ENCODE measurements at places on chromosomes 6 and 20.

- no peak for DNase-seq
Measured at GRCh38 chr20:9590189-9590588, 75.8 kb downstream of the LAMP5 start.

DNA sequence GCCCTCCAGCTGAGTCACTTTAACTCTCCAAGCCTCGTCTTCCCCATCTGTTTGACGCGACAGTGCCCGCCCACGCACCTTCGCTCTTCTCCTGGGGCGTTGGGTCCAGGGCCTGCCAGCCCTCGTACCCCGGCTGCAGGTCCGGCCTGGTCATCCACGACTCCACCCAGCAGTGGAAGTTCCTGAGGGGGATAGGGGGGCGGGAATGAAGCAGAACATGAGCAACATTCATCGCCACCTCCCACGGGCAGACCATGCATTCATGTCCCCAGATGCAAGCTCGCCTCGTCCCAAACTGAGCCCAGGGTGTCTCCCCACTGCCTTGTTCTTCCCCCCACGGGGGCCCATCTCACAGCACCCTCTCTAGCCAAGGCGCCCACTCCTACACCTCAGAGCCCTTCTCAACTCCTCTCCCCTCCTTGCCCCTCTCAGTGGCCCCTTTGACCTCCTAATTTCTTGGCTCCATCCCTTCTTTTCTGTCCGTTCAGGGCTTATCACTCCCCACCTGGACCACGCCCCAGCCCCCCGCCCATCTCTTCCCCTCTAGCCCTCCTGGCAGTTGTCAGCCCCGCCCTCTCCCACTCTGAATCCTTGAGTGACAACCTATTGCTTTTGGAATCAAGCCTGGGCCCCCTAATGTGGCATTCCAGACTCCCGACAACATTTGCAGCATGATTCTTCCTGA lies 23.7 kb downstream of the TGM2 start:
- DNase-seq: no peak

GRCh38 chr6:5599127-5599526 lies 337.8 kb downstream of the FARS2 start:
- no peak for DNase-seq

GRCh38 chr6:44129841-44130322 lies 2.5 kb downstream of the TMEM63B start:
- no peak for DNase-seq

DNA sequence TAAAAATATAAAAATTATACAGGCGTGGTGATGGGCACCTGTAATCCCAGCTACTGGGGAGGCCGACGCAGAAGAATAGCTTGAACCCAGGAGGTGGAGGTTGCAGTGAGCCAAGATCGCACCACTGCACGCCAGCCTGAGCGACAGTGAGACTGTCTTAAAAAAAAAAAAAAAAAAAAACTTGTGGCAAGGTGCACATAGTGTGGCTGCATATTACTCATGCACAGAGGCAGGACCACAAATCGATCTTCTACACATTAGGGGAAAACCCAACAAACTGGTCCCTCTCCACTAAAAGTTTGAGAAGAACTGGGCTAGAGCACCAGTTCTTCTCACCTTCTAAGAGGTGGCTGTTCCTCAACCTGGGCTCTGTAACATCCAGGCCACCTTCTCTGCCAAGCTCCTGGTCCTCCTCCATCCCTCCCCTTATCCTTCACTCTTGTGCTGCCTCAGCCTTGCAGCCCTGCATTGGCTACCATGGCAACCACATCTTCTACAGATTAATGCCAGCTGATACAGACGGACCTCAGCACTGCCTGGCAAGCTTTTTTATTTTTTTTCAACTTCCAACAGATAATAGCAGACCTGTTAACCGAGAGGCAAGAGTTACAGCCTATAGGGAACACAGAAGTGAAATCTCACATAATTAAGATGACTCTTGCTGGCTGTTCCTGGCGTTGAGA lies 88.0 kb downstream of the ATP9A start:
- DNase-seq: no peak

- DNase-seq: no peak
Measured at GRCh38 chr6:114272582-114272981, 70.2 kb downstream of the HS3ST5 start.

DNA sequence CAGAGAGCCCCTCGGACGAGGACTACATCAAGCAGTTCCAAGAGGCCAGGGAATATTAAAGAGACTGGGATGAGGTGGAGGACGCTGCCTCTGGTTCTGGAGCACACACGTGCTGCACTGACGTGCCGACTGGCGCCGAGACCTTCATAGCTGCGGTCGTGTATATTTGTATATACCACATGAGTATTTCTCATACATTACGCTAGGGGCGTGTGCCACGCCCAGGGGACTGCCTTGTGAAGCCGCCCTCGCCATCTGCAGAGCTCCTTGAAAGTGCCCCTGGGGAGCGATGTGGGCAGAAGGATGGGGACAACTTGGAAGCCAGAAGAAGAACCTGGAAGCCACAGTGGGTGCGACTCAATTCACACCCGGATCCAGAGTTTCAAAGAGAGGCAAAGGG lies 78.3 kb downstream of the ISM1 start:
- no peak for DNase-seq

GRCh38 chr6:167742719-167743303 lies 83.9 kb upstream of the AFDN start:
- DNase-seq: no peak

DNA sequence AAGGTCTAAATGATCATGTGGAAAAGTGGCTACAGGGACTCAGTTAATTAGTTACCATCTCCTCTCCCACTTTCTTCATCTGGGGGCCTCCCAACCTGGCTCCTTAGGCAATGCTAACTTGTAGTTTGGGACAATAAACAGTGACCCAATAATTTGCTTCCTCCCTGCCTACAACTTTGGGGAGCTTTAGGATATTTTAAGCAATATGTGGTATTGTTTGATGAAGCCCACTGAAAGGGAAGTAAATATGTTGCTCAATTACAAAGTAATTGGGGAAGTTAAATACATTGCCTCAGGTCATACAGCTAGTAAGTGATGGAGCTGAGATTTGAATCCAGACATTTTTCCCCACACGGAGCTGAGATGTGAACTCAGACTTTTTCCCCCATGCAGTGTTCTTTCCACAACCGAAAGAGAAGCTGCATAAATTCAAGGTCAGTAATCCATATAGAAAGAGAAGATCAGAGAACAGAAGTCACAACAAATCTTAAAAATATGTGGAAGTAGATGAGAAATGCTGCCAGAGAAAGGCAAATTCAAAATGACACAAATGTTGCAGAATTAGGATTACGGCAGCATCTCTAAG lies 26.6 kb downstream of the ZHX3 start:
- DNase-seq: no peak

- no peak for DNase-seq
Measured at GRCh38 chr6:84645000-84645399, 119.4 kb downstream of the TBX18 start.

- DNase-seq: no peak
Measured at GRCh38 chr20:19588732-19589131, 169.3 kb upstream of the RIN2 start.

GRCh38 chr20:62804627-62805154 lies at the start of gene OGFR:
TSS of gene OGFR (plus strand) at chr20:62804835. CDS start at chr20:62804860, 25 bp downstream.
- DNase-seq: peak; percentile 91

- no peak for DNase-seq
Measured at GRCh38 chr20:10236540-10237533, 18.2 kb downstream of the SNAP25 start.

- DNase-seq: no peak
Measured at GRCh38 chr20:4344670-4345069, 329.3 kb upstream of the RNF24 start.

DNA sequence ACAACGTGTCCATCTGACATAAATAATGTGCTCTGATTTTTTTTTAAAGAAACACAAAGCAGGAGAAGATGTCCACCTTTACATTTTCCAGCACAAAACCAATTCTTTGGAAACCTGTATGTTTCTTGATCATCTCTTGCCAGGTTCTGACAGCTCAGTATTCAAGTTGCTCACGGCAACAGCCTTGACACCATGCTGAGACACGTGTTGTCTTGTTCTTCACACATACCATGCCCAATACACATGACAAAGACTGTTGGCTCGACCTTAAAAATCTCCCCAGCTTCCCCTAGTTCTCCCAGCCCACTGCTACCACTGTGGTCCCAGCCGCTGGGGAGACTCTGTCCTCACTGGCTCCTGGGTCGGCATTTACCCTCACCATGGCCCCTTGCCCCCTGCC lies 518.9 kb downstream of the PREX1 start:
- DNase-seq: no peak

DNA sequence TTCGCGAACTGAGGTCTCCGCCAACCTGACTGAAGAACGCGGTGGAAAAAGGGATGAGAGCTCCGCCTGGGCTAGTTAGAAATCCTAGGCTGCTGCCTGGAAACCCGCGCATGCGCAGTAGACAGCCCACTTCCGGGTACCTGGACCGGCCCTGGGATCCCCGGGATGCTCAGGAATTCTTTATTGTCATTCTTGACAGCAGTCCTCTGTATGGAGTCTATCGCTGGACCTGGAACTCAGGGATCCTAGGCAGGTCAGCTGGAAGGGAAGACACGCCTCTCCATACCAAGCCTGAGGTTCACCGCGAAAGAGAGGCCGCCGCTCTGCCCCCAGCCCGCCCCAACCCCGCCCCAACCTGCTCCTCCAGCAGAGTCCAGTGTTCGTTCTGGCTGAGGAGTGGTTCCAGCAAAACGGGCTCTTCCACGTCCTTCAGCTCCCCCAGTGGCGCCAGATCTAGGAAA lies 1379.2 kb upstream of the DEFB115 start:
- DNase-seq: peak; percentile 17

DNA sequence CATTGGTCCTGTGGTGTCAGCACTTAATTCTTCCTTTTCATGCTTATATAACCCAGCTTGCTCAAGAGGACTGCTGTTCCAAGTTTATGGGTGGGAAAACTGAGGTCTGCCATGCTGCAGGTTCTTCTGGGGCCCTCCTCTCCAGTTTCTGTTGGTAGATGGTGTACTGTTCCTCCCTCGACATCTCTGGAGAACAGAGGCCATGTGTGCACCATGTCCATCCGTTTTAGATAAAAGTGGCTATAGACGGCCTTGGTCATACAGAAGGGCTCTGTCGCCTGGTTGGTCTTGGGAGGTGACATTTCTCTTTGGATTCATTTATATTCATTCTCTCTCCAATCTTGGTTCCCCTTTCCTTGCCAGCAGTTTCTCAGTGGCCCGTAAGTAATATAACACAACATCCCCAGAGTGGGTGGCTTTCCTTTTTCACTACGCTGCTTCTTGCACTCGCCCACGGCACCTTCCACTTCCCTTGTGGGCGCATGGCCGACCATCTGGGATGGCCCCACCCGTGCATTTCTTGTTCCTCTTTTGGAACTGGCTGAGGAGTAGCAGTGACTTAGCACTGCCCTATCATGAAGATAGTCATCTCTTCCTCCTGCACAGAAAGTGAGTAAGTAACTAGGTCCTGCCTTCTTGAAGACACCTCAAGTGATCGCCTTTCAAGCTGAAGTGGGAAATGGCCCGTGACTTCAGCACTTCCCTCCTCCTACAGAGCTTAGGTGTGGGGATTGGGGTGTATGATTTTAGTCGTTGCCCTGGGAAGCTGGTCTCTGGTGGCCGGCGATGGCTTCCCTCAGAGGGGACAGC lies 94.2 kb downstream of the RREB1 start:
- DNase-seq: peak; percentile 87

GRCh38 chr6:27295301-27296079 lies 16.6 kb downstream of the POM121L2 start:
- DNase-seq: no peak

DNA sequence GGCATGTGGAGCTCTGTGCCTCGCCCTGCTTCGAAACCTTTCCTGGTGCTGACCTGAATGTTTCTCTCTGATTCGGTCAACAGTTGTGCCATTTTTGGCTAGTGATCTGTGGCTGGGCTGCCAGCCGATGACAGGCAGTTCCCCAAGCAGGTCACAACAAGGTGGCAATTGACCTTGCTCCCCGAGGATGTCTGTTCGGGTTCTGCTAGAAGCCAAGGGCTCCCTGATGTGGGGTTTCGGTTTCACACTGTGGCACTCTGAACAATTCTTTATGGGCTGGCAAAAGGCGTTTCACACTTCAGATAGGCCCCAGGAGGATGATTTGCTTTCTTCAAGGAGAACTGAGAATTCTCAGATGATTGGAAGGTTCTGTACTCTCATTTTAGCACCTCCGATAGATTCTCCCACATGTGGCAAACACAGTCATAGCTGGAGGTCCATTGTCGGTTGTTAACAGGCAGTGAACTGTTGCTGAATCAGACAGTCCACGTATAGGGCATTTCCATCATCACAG lies 135.6 kb downstream of the SLC24A3 start:
- peak; percentile 29 for DNase-seq

GRCh38 chr6:91941838-91942237 lies 1355.0 kb upstream of the MAP3K7 start:
- no peak for DNase-seq

DNA sequence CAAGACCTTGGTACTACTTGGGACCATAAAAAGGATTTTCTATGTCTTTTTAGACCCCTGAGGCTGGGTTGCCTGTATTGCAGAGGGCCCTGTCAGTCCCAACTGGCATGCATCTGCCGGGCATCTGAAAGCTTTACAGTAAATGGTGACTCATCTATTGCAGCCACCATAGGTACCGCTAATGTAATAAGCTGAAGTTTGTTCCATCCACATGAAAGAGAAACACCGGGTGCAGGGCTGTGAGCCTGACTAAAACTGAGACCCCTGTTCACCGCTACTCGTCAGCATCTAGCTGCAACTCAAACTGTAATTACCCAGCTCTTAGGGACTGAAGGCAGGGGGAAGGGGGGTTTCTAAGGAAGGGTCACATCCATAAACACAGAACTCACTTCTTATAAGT lies 49.5 kb downstream of the TRERF1 start:
- peak; percentile 57 for DNase-seq

DNA sequence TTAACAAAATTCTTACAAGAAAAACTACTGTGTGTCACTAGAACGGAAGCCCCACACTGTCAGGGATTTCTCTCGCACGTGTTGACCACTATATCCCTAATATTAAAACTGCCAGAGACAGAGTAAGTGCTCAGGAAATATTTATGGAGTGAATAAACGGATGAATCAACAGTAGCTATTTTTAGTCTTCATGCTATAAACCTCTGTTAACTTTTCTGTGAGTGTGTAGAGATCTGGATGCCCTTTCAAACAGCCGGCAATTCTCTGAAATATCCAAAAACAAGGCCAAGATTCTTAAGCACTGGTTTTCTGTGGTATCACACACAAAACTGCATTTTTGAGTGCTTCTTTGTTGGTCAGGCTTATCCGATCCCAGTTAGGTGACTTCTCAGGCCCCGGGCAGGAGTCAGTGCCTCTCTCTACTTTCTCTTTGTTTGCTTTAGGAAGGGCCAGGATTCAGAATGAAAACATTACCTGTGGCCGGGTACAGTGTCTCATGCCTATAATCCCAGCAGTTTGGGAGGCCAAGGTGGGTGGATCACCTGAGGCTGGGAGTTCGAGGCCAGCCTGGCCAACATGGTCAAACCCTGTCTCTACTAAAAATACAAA lies 15.7 kb downstream of the ATP9A start:
- no peak for DNase-seq

DNA sequence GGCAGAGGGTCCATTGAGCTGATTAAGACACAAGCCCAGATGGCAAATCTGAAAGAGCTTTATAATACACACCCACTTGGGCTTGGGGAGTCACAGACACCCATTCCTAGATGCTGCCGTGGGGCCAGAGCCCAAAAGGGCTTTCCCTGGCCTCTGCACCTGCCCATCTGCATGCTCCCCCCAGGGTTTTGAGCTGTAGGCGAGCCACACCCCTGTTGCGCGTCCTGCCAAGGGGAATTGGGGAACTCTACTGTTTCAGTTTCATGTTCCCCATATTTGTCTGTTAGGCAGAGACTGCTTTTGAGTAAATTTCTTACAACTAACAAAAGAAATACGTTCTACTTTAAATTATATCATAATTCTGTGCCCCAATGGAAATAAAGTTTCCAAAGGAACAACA lies 52.9 kb upstream of the FNDC1 start:
- DNase-seq: peak; percentile 50

Measured in GM10248 (cell line).